WTC11 (cell line): ENCODE measurements at places on chromosomes 11 and 22. TPM values are rescaled to one million over a fixed set of nuclear protein-coding genes. Genes with fewer than 3 reads are reported as not detected.

Gene VPREB1
- total RNA-seq = not detected in 3 replicates

Gene MAPK8IP2
- 1.8 to 4.9 TPM (median 1.9 TPM) in 3 replicates for total RNA-seq

Gene KCNE3
- 1.9 to 3.7 TPM (median 3.5 TPM) in 3 replicates for total RNA-seq

Gene KDM4D
- 1.9 to 2.4 TPM (median 2.1 TPM) in 3 replicates for total RNA-seq

Gene OR6M1
- not detected in 3 replicates for total RNA-seq

Gene OR52I2
- total RNA-seq = not detected in 3 replicates

Gene CABP4
- total RNA-seq = 0.09 to 0.23 TPM in 2 of 3 replicates, not detected in the other

Gene AMPD3
- 5.0 to 7.1 TPM (median 6.4 TPM) in 3 replicates for total RNA-seq

Gene PHF21B
- total RNA-seq = 90.6 to 107 TPM (median 92.5 TPM) in 3 replicates

GRCh38 chr11:123480290-123480815 is 50.3 kb downstream of the GRAMD1B start:
- H3K4me3 ChIP-seq = no peak overlapping the region
- H3K27ac ChIP-seq = peak overlapping the region; percentile 72
- no peaks in the 10 kb centered on the region for H3K27me3 ChIP-seq
- peaks cover 7% of the 10 kb centered on the region for H3K36me3 ChIP-seq
- peaks cover 32% of the 10 kb centered on the region for H3K4me1 ChIP-seq

GRCh38 chr11:32960553-32961164 is 55.0 kb upstream of the DEPDC7 start:
- H3K27me3 ChIP-seq = no peaks in the 10 kb centered on the region
- no peaks in the 10 kb centered on the region for H3K4me1 ChIP-seq
- peaks cover 66% of the 10 kb centered on the region for H3K36me3 ChIP-seq
- DNase-seq = no peak

GRCh38 chr11:46692450-46692849 is 8.0 kb downstream of the ARHGAP1 start:
- H3K27ac ChIP-seq = no peak overlapping the region
- H3K36me3 ChIP-seq = no peaks in the 10 kb centered on the region
- 0 out of 2 replicates have a peak, but pooled peaks cover 1% of the 10 kb centered on the region for H3K4me1 ChIP-seq
- DNase-seq = no peak

DNA sequence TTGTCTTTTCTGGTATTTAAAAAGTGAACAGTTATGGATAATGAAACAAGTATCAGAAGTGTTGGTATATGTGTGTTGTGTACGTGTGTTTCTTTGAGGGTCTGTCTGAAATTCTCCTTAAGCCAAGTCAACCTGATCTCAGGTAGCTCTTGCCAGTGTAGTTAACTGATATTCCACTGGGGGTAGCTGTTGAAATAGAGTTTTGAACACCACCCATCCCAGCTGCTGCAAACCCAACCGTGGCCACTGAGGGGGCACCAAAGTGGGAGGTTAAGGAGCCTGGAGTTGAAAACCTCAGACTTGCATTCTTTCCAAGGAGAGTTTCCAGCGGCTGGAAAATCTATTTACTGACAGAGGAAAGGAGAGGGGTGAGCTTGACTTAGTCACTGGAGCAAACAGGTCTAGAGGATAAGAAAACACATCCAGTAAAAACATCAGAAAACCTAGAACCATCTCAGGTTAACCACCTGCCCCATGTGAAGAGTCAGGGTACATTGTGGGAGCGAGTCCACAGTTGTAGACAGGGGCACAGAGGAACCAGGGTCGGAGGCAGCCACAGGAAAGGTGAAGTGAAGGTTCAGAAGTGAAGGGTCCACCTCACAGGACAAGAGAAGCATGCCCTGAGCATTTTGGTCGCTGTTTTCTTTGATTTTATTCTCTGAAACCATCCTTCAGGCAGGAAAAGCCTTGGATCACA is 8.8 kb upstream of the CUL5 start:
- H3K4me3 ChIP-seq = no peak overlapping the region
- peaks cover 8% of the 10 kb centered on the region for H3K4me1 ChIP-seq
- no peaks in the 10 kb centered on the region; the same call in 1 of the 2 replicates for H3K27me3 ChIP-seq
- no peaks in the 10 kb centered on the region for H3K36me3 ChIP-seq
- DNase-seq = peak; percentile 80

GRCh38 chr11:110409174-110409573 is 20.6 kb upstream of the FDX1 start:
- H3K36me3 ChIP-seq = peaks cover 23% of the 10 kb centered on the region
- H3K4me3 ChIP-seq = no peak overlapping the region
- peaks cover 6% of the 10 kb centered on the region for H3K4me1 ChIP-seq

GRCh38 chr11:95655536-95655935 is 134.0 kb downstream of the FAM76B start:
- no peaks in the 10 kb centered on the region for H3K27me3 ChIP-seq
- peaks cover 7% of the 10 kb centered on the region for H3K4me1 ChIP-seq
- DNase-seq = no peak

GRCh38 chr11:122344215-122344614 is 228.2 kb upstream of the BLID start:
- no peak overlapping the region for H3K4me3 ChIP-seq
- no peak overlapping the region for H3K27ac ChIP-seq
- no peaks in the 10 kb centered on the region for H3K27me3 ChIP-seq
- no peaks in the 10 kb centered on the region for H3K36me3 ChIP-seq
- H3K4me1 ChIP-seq = peaks cover 4% of the 10 kb centered on the region; the same call in 1 of the 2 replicates

- H3K27ac ChIP-seq = no peak overlapping the region
- DNase-seq = no peak
- H3K4me3 ChIP-seq = no peak overlapping the region
- H3K36me3 ChIP-seq = no peaks in the 10 kb centered on the region
These were observed 67.3 kb downstream of the IGF2 start for GRCh38 chr11:2071748-2072385.

DNA sequence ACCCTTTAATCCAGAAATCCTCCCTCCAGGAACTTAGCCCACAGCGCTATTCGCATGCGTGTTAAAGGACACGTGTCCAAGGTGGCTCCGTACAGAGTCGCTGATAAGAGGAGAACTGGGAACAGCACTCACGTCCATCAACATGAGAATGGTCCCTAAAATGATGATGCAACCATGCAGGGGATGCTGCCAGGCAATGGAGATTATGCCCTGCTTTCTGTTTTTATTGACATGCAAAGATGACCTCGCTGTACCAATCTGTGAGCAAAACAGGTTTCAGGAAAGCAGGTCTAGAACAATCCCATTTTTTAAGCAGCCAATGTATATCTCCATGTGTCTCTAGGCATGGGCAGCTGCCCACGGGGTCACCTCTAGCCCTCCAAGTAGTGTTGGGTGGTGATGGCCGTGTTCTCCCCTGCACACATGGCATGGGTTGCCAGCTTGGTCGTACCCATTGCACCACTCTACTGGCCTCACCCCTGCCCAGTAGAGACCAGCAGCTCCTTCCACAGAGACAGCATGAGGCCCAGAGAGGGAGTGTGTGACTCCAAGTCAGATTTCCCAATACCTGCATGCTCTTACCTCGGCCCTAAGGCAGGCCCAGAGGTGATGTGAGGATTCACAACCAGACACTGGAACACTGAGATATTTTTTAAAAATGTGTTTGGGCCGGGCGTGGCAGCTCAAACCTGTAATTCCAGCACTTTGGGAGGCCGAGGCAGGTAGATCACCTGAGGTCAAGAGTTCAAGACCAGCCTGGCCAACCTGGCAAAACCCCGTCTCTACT is 68.3 kb upstream of the LINC01488 start:
- H3K4me1 ChIP-seq = peaks cover 8% of the 10 kb centered on the region
- DNase-seq = no peak
- no peaks in the 10 kb centered on the region for H3K27me3 ChIP-seq
- H3K27ac ChIP-seq = no peak overlapping the region
- peaks cover 5% of the 10 kb centered on the region; the same call in 1 of the 2 replicates for H3K36me3 ChIP-seq
- no peak overlapping the region for H3K4me3 ChIP-seq

- no peak for DNase-seq
- peaks cover 9% of the 10 kb centered on the region for H3K4me1 ChIP-seq
- H3K27me3 ChIP-seq = no peaks in the 10 kb centered on the region
These were observed 591.1 kb downstream of the BRD1 start for GRCh38 chr22:49236541-49237075.

DNA sequence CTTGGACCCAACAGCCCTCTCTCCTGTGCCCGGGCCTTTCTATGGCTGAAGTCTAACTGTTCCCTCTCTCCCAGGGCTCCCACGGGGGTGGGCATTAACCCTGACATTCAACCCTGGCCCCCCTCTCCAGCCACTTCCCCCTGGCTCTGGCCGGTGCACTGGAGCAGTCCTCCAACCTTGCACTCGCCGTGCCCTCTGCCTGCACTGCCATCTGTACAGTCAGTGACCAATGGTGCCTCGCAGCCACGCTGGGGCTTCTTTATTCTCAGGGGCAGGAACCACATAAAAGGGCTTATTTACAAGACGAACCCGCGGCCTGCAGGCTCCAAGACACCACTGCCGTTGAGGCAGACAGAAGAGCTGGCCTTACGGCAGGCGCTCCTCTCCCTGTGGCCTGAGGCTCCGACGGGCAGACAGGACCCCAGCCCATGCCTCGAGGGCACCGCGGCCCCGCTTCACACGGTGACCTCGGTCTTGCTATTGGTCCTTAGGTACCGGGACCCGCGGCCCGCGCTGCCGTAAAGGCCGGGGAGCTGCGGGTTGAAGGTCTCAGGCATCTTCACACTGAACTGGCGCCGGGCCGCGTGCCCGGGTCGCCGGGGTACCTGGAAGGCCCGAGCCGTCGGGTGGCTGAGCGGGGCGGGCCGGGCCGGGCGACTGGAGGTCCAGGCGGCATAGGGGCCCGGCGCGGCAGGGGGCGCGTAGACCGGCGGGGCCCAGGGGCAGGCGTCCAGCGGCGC is 5.4 kb downstream of the SHISA8 start:
- peak overlapping the region; percentile 33 for H3K4me3 ChIP-seq
- peaks cover 6% of the 10 kb centered on the region; the same call in 1 of the 2 replicates for H3K36me3 ChIP-seq
- peaks cover 17% of the 10 kb centered on the region for H3K4me1 ChIP-seq
- peaks cover 53% of the 10 kb centered on the region for H3K27me3 ChIP-seq
- H3K27ac ChIP-seq = no peak overlapping the region

- no peak overlapping the region for H3K27ac ChIP-seq
- no peak overlapping the region for H3K4me3 ChIP-seq
- H3K27me3 ChIP-seq = no peaks in the 10 kb centered on the region
- peaks cover 3% of the 10 kb centered on the region; the same call in 1 of the 2 replicates for H3K4me1 ChIP-seq
- no peak for DNase-seq
These were observed 14.0 kb downstream of the RAC2 start for GRCh38 chr22:37229805-37230672.

- no peaks in the 10 kb centered on the region for H3K36me3 ChIP-seq
- H3K27ac ChIP-seq = no peak overlapping the region
- H3K4me1 ChIP-seq = peaks cover 4% of the 10 kb centered on the region
- no peak overlapping the region for H3K4me3 ChIP-seq
- peaks cover 11% of the 10 kb centered on the region for H3K27me3 ChIP-seq
- DNase-seq = no peak
These were observed 4.3 kb downstream of the KIRREL3 start for GRCh38 chr11:126996036-126996804.

GRCh38 chr11:119469506-119469905 is 46.5 kb upstream of the THY1 start:
- H3K27me3 ChIP-seq = peaks cover 2% of the 10 kb centered on the region; the same call in 1 of the 2 replicates
- H3K4me1 ChIP-seq = peaks cover 19% of the 10 kb centered on the region; the same call in 1 of the 2 replicates
- H3K4me3 ChIP-seq = no peak overlapping the region
- H3K27ac ChIP-seq = no peak overlapping the region

GRCh38 chr11:11587122-11587521 is 34.7 kb downstream of the GALNT18 start:
- H3K4me3 ChIP-seq = no peak overlapping the region
- H3K27me3 ChIP-seq = no peaks in the 10 kb centered on the region
- no peak overlapping the region for H3K27ac ChIP-seq
- no peaks in the 10 kb centered on the region for H3K36me3 ChIP-seq
- H3K4me1 ChIP-seq = peaks cover 31% of the 10 kb centered on the region

DNA sequence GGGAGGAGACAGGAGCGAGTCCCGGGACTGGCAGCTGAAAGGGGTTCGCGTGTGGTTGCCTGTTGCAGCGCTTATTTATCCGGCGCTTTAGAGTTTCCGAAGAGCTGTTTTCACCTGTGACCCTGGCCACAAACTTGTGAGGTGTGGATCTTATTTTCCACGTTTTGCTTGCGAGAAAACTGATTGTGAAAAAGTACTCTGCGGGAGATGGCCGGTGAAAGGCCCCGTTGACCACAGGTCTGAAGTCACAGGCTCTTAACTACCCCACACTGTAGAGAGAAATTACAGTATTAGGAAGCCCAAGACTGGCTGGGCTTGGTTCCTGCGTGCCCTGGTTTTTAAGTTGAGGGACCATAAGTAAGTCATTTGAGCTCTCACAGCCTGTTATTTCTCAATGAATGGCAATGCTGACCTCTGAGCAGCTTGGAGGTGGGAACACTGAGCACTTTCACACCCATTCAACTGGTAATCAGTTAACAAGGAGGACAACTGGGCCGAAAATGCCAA is 379 bp upstream of the RAB38 start:
- H3K27me3 ChIP-seq = no peaks in the 10 kb centered on the region; the same call in 1 of the 2 replicates
- peaks cover 40% of the 10 kb centered on the region for H3K4me1 ChIP-seq
- DNase-seq = no peak
- H3K36me3 ChIP-seq = 0 out of 2 replicates have a peak, but pooled peaks cover 3% of the 10 kb centered on the region
- peak overlapping the region; percentile 54; the same call in 1 of the 2 replicates for H3K27ac ChIP-seq

DNA sequence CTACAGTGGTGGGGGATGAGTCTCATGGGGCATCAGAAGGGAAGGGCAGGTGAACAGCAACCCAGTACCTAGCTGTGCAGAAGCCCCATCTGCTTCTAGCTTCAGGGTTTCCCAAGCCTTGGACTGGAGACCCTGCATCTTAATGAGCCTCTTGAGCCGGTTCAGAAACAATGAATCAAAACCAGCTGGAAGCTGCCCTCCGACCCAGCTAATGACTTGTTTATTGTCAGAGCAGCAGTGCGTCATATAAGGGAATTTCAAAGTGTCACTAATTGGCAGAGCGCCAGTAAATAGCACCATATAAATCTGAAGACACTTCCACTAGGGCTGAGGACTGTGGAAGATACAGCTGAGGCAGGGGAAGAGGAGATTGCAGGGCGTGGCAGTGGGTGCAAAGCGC is 57.5 kb downstream of the RPUSD4 start:
- H3K4me3 ChIP-seq = no peak overlapping the region
- no peak overlapping the region for H3K27ac ChIP-seq
- H3K27me3 ChIP-seq = peaks cover 9% of the 10 kb centered on the region
- peaks cover 29% of the 10 kb centered on the region for H3K4me1 ChIP-seq

DNA sequence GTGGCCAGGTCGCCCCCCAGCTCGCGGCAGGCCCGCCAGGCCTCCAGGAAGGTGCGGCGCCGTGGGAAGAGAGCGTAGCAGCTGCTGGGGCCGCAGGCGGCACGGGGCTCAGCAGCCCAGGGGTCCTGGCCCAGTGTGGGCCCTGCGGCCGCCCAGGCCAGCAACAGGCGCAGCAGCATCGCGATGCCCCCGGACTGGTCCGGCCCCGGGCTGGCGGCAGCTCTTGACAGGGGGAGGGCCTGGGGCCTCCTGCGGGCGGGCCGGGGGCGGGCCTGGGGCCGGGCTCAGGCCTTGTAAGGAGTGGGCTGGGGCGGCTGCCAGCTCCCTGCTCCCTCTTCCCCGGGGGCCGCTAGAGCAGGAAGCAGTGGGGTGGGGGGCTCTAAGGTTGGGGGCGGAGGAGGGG is at the start of gene CD248:
Gene CD248 (minus strand): TSS at position 196 of the 403 bp plus-strand sequence. CDS start 17 bp downstream, at position 179.
- peaks cover 20% of the 10 kb centered on the region for H3K36me3 ChIP-seq
- H3K4me1 ChIP-seq = peaks cover 26% of the 10 kb centered on the region
- peak within 1 kb of the TSS; percentile 57 for H3K4me3 ChIP-seq
- peak; percentile 59 for DNase-seq
- H3K27me3 ChIP-seq = peaks cover 22% of the 10 kb centered on the region
- peak within 1 kb of the TSS; percentile 96 for H3K27ac ChIP-seq

GRCh38 chr11:11280826-11281225 is 72.2 kb downstream of the CSNK2A3 start:
- H3K4me3 ChIP-seq = no peak overlapping the region
- peaks cover 5% of the 10 kb centered on the region; the same call in 1 of the 2 replicates for H3K36me3 ChIP-seq
- no peak for DNase-seq
- H3K27ac ChIP-seq = peak overlapping the region; percentile 88
- H3K4me1 ChIP-seq = no peaks in the 10 kb centered on the region; the same call in 1 of the 2 replicates

GRCh38 chr11:39806652-39807051 is 1652.8 kb downstream of the LRRC4C start:
- H3K4me3 ChIP-seq = no peak overlapping the region
- no peaks in the 10 kb centered on the region for H3K4me1 ChIP-seq
- peaks cover 60% of the 10 kb centered on the region for H3K36me3 ChIP-seq
- no peak overlapping the region for H3K27ac ChIP-seq
